CD4-positive, alpha-beta T cell treated with Interleukin-2 at 100 ng/mL for 4 hours (primary cell): ENCODE measurements at places on chromosomes 16 and 17.
A peak's percentile ranks its signal among the peaks of the same experiment; 100 is the strongest.

DNA sequence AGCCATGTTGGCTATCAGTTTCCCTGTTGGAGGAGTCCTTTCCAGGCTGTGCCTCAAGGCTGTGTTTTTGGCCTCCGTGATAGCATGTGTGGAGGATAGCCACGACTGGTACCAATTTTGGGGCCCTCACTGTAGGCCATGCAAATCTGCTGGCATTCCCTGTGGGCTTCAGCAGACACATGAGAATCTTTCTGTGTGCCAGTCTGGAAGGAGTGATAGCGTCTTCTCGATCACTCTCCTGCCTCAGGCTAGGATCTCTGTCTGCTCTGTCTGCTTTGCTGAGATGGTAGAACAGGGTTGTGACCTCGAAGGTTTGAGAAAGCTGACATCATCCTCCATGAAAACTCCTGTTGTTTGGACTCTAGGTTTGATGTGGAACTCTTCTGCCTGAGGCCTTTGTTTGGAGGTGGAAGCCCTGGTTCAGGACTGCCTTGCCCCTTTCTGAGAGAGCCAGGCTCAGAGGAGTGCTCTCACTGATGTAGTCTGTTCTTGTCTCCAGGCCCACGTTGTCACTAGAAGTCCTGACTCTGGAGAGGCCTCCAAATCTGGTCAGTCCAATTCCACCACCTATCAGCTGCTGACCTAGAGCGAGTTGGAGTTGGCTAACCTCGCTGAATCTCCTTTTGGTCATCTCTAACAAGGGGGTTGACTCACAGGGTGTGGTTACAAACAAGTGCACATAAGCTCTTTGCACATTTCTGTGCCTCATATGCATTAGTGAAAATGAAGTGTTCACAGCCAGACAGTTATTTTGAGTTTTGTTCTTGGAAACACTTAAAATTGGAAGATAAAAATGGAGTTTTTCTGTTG, 12.1 kb upstream of the EDC4 start:
- DNase-seq: no peak

DNA sequence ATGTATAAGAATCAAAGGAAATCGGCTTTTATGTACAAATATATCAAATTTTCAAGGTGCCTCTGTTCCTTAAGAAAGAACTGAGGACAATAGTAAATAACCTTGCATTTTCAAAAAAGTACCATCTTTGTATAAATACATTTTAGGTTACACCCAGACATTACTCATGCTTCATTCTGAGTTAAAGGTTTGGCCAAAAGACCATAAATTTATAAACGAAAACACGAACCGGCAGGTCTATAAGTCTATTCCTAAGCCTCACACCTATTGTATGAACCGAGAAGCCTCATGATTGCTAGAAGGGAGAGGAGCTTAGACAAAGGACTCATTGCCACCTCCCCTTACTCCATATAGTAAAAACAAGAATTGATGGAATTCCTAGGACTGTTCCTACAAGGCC, 94.6 kb upstream of the PSMD7 start:
- DNase-seq: no peak

DNA sequence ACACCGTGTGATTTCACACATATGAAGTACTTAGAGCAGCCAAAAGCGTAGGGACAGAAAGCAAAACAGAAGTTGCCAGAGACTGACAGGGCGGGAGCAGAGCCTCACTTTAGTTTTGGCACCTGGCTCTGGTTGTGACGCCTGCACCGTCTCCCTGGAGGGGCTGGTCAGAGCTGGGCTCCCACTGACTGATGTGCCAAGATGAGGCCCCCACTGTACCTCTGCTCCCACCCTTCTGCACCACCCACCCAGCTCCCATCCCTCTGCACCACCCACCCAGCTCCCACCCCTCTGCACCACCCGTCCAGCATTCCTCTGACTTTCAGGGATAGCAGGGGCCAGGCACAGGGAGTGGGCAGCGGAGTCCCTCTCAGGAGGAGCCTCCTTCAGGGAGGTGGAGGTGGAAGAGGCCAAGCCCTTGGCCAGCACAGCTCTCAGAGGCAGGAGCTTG, 3.2 kb upstream of the PRSS21 start:
- no peak for DNase-seq

- DNase-seq: peak; percentile 31
These were observed 1.1 kb downstream of the TSEN54 start for GRCh38 chr17:75517297-75517865.

GRCh38 chr16:1863681-1864460, 8.1 kb downstream of the MEIOB start:
- DNase-seq: peak; percentile 39

- no peak for DNase-seq
These were observed 109.6 kb upstream of the GOT2 start for GRCh38 chr16:58843675-58844074.

GRCh38 chr16:87657621-87658192, 55.4 kb downstream of the JPH3 start:
- DNase-seq: no peak

DNA sequence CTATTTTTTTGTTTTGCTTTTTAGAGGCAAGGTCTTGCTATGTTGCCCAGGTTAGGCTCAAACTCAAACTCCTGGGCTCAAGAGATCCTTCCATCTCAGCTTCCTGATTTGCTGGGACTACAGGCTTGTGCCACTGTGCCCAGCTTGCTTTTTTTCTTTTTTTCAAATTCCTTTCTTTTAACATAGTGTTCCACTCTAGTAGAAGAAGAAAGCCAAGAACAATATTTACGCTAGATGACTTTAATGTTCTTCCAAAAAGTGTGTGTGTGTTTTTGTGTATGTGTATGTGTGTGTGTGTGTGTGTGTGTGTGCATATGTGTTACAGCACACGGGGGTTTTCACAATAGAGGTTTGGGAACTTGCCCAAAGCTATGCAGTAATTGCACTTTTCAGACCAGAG, 10.7 kb upstream of the UMOD start:
- no peak for DNase-seq

- DNase-seq: no peak
These were observed 595.2 kb upstream of the CDH11 start for GRCh38 chr16:65716737-65717700.

GRCh38 chr17:8126491-8127066, 2.7 kb upstream of the HES7 start:
- no peak for DNase-seq

GRCh38 chr17:29209073-29209472, 28.9 kb upstream of the MYO18A start:
- no peak for DNase-seq

- DNase-seq: peak; percentile 73
These were observed 1.2 kb downstream of the TMC6 start for GRCh38 chr17:78127239-78127887.

DNA sequence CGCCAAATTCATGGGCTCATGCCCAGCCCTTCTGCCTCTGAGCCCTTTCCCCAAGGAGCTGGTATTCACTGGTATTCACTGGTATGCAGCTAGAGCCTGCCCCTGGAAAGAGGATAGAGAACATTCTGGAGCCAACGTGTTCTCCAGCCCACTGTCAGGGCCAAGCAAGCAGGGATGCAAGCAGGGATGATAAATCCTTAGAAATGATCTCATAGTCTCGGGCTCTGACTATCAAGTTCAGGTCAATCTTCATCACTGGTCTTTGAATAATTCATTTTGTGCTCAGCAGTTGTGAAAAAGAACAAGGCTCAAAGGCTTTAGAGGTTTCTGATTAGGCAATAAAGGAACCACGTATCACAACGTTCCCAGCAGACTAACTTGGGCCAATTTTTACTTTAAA, 57.3 kb downstream of the CACNG5 start:
- DNase-seq: no peak

DNA sequence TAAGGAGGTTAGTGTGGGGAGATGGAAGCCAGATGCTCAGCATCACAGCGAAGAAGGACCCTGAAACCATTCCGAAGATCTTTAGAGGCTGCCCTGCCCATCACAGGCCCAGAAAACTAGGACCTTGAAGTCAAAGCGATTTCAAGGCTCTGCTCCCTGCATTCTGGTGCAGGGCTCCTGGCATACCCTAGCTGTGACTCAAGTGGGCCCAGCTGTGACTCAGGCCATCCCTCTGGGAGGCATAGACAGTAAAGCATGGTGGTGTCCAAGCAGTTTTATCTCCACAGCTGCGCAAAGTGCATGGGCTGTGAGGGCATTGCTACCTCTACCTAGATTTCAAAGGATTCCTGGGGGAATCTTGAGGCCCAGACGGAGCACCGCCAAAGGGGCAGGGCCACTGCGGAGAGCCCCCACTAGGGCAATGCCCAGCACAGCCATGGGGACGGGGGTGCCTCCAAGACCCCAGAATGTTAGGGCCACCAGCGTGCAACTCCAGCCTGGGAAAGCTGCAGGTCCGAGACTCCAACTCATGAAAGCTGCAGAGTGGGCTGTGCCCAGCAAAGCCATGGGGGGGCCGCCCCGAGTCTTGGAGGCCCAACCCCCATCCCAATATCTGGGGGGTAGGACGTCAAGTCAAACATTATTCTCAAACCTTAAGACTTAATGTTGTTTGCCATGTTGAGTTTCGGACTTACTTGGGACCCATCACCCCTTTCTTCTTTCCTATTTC, 11.7 kb upstream of the ZNF594 start:
- DNase-seq: no peak

GRCh38 chr17:80779961-80780380, 211.7 kb upstream of the CHMP6 start:
- no peak for DNase-seq

DNA sequence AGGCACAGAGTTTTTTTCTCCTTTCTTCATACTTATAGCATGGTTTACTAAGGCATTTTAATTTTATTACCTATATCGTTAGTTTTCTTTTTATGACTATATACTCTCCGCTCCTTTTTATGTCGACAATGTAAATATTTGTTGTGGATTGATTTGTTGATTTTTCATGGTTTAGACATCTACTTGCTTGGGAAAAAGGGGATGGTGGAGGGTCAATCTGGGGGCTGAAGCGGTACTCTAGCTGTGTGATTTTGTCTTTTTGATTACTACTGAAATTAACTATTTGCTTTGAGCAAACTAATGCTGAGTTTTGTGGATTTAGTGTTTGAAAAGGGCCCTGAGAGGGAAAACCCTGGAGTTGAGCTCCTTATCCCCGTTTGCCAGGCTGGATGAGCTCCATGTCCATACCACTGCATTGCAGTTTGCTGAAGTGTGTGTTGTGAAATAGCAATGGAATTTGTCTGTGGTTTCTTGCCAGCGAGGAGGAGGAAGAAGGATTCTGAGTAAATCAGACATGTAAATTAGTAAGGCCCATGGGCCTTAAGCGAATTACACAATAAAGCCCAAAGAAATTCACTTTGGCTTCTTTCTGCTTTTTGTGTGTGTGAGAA, 72.0 kb downstream of the FTO start:
- no peak for DNase-seq

- DNase-seq: no peak
These were observed 97.1 kb upstream of the NOL11 start for GRCh38 chr17:67620636-67621035.

DNA sequence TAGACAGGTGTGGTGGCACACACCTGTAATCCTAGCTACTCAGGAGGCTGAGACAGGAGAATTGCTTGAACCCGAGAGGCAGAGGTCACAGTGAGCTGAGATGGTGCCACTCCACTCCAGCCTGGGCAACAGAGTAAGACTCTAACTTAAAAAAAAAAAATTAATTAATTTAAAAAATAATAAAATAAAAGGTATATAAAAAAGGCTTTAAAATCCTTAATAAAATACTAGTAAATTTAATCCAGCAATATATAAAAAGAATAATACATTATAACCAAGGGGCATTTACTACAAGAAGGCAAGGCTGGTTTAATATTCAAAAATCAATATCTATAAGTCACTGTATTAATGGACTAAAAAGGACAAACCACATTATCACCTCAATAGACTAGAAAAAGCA, 44.8 kb upstream of the MNT start:
- no peak for DNase-seq

DNA sequence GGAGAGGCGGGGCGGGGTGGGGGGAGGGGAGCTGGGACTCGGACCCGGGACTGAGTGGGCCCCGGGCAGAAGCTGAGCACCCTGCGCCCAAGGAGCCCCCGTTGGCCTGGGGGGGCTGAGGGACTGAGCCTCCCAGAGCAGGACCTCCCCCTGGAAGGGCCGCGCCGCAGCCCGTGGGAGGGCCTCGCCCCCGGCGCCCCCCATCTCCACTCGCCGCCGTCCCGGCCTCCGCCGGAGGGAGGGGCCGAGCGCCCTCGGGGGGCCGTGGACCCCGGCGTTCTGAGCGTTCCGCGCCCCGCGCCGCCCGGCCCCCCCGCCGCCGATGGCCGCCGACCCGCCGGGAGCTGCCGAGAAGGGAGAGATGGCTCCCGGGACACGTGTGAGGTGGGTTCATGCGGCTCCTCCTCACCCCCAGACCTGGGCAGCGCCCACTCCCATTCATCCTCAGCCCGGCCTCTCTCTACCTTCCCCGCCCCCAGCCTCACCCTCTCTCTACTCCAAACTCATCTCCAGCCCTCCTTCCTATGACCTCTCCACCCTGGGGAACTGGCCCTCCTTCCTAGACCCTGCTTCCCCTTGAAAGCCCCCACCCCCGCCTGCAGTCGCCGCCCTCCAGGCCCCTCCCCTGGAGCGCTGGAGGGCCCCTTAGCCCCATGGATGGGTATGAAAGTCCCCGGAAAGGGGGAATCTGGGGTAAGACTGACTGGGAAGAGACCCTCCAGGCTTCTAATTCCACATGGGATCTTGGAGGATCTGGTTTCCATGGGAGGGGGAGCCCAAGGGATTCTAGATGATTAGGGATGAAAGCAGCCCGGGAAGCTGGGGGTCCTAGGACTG, 922 bp downstream of the FBXL19 start:
- no peak for DNase-seq

DNA sequence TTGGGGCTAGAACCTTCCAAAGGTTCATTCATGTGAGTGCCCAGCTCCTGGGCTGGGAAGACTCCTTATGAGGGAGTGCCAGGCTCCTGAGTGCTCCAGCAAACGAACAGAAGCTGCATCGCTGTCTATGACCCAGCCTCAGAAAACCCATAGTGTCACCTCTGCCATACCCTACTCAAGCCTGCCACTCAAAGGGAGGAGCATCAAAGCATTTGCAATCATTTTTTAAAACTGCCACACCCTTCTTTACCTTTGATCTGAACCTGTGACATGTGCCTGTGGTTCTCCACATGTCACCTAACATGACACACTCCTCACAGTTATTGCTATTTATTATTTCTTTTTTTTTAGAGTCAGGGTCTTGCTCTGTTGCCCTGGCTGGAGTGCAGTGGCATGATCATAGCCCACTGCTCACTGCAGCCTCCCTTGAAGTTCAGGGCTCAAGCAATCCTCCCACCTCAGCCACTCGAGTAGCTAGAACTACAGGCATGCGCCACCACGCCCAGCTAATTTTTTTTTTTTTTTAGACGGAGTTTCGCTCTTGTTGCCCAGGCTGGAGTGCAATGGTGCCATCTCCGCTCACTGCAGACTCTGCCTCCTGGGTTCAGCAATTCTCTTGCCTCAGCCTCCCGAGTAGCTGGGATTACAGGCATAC, 7.3 kb upstream of the KDM8 start:
- peak; percentile 84 for DNase-seq

DNA sequence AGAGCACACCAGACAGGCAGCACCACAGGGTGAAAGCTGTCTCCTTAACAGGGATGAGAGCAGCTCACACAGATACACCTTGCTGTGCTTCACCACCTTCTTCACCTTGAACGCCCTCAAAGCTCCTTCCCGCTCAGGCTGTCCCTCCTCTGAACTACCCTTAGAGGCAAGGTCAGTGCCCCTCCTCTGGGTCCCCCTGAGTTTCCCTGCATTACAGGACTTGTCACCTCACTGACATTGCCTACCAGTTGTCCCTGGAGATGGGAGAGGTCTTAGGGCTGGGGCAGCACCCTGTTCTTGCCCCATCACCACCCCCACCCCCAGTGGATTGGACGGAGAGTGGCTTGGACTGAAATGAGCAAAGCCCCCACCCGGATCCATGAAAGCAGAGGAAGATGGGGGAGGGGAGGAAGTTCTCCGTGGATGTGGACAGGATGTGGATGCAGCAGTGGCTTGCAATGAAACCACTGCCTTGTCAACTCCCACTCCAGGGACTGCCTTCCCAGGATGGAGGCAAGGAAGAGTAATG, 73.2 kb upstream of the CDH5 start:
- DNase-seq: no peak
